ENCODE measurements at places on chromosomes 16 and 17. TPM values are rescaled to one million over a fixed set of nuclear protein-coding genes. Genes with fewer than 3 reads are reported as not detected.

- H3K27me3 ChIP-seq = no peaks in the 10 kb centered on the region
- DNase-seq = no peak
- H3K27ac ChIP-seq = no peak overlapping the region
- peaks cover 21% of the 10 kb centered on the region for H3K4me1 ChIP-seq
- no peaks in the 10 kb centered on the region for H3K36me3 ChIP-seq
These were observed 27.5 kb downstream of the EPN2 start for GRCh38 chr17:19264681-19265080.

GRCh38 chr16:84780544-84781376 is 39.0 kb upstream of the CRISPLD2 start:
- no peak for DNase-seq
- H3K4me1 ChIP-seq = no peaks in the 10 kb centered on the region
- peaks cover 9% of the 10 kb centered on the region for H3K36me3 ChIP-seq

The KRT20 gene
- not detected for total RNA-seq

The GRB7 gene
- under 0.01 TPM for total RNA-seq

The ZP2 gene
- not detected for total RNA-seq
